ENCODE measurements at places on chromosomes 12 and 14. TPM values are rescaled to one million over a fixed set of nuclear protein-coding genes. Genes with fewer than 3 reads are reported as not detected.

Gene KCNA5
- total RNA-seq = not detected

- no peak for DNase-seq
These were observed 15.3 kb downstream of the CCDC62 start for GRCh38 chr12:122789637-122790036.

DNA sequence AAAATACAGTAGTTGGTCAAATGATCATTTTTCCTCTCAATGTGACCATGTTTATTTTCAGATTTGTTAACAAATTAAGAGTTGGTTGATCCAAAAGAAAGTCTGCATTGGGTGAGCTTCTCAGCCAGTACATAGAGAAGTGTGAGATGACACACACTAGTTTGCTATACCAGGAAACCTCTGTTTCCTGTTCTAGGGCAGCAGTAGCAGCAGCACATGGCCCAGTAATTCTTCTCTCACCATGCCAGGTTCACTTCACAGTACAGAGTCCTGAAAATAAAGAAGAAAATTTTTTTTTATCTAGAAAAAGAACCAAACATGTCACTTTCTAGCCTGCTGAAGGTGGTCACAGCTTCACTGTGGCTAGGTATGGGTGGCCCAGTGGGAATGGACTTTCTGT, 250.2 kb upstream of the OR4E1 start:
- DNase-seq = no peak

DNA sequence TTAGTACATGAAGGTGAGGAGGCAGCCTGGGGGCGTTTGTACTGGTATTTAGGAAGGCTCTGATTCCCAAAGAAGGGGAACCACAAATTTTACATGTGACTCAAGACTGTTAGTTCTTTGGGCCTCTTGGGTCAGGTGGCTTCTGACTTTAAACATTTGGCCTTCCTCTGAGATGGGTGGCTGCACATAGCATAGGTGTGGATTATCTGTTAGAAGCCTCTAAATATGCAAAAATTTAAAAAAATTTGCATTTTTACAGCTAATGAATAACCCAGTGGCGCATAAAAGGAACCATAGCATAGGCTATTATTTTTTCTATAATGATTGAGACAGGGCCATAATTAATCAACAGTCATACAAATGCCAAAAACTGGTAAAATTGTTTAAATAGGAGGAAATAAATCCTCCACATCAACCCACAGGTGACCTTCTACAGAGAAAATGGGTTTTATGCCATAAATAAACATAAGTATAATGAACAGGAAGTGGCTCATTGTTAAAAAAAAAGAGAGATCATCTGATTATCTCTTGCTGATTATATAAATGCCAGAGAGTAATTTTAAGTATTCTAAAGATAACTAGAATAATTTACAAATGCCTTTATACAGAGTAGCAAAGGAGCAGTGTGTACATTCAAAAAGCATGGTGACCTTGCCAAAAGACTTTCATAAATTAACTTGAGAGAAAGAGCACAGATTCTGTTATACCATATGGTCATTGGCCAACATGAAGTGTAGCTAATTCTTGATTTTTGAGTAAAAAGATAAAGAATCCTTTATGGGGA, 284.2 kb upstream of the ATP2B1 start:
- peak; percentile 35 for DNase-seq

DNA sequence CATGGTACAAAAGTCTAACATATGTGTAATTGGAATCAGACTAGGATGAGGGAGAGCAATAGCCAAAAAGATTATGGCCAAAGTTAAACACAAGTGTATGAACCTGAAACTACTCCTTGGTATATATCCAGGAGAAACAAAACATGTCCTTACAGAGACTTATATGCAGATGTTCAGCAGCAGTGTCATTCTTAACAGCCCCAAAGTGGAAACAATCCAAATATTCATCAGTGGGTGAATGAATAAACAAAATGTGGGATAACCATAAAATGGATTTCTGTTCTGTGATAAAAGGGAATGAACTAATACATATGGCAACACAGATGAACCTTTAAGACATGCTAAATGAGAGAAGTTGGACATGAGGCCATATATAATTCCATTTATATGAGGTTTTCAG, 30.2 kb downstream of the PWP1 start:
- no peak for DNase-seq
